ENCODE measurements at places on chromosomes 2 and 18.
A peak's percentile ranks its signal among the peaks of the same experiment; 100 is the strongest.

- DNase-seq = no peak
Observed at GRCh38 chr18:3401669-3402620, 48.0 kb upstream of the TGIF1 start.

DNA sequence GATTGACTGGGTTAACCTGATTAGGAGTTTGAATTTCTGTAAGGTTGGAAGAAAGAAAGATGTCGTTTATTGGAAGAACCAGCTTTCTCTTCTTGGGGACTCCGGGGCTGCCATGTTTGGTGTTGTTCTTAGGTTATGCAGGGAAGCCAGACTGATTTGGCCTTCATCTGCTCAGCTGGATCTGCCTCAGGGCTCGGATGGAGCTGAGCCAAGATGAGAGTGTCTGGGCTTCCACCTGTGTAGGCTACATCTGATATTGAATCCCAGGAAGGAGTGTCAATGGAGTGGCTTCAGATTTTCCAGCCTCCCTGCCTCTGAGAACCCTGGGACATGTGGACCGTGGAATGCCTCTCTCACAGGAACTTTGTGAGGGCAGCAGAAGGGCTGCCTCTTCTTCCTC lies 126.1 kb downstream of the WDSUB1 start:
- DNase-seq = no peak

DNA sequence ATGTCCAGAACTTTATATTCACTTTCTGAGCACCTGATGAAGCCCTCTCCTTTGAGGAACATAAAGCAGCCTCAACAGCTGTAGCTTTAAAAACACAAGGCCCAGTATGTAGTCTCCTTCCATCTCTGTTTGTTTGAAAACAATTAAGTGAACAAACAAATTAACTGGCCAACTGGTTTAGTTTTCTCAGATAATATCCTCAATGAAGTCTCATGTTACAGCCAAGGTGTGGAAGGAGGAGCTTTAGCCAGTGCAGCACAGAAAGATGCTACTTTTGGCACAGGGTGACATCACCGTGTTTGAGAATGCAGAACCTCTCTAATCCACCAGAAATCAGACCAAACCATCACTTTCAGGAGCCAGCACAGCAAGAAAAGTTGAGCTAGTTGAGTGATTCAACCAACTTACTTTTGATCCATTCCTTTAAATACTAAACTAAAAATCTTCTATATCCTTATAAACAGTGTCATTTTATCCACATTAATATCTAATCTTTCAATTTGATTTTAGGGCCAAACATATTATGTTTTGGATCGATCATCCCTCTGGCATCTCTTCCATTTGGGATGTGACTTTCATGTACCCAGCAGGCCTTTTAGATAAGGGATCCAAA lies 488.7 kb downstream of the ARHGAP15 start:
- DNase-seq = no peak

DNA sequence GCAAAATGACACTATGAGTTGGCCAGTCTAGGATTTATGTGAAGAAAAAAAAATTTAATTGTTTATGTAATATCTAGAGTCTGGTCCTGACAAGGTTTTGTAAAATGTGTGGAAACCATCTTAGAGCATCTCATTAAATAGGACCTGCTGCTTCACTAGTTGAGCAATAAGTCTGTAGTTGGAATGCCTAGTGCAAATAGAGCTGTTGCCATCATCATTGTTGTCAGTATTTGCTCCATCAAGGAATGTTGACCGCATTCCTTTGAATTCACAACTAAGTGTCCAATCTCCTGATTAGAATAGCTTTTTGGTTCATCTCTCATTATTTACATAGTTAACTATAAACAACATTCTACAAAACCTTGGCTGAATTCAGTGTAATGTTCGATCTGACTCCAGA lies 32.2 kb upstream of the RPE start:
- DNase-seq = no peak

GRCh38 chr2:240615820-240616547 lies 9.3 kb upstream of the GPR35 start:
- no peak for DNase-seq

- no peak for DNase-seq
Observed at GRCh38 chr18:45071956-45072355, 391.3 kb downstream of the SETBP1 start.

DNA sequence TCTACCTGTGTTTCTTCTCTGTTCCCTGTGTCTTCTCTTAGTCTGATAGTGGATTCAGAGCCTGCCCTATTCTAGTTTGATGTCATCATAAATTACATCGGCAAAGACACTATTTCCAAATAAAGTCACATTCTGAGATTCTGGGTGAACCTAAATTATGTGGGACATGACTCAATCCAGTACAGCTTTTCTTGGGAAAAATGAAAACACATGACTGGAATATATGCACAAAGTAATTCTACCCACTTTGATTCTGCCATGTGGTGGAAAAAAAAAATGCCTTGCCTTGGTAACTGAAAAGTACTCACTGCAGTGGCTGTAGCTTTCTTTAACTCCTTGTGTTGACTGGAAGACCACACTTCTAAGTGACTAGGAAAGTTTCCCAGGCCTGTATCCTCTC lies 73.7 kb downstream of the LRATD1 start:
- DNase-seq = no peak

- DNase-seq = no peak
Observed at GRCh38 chr2:36859366-36859792, 107.0 kb downstream of the STRN start.

DNA sequence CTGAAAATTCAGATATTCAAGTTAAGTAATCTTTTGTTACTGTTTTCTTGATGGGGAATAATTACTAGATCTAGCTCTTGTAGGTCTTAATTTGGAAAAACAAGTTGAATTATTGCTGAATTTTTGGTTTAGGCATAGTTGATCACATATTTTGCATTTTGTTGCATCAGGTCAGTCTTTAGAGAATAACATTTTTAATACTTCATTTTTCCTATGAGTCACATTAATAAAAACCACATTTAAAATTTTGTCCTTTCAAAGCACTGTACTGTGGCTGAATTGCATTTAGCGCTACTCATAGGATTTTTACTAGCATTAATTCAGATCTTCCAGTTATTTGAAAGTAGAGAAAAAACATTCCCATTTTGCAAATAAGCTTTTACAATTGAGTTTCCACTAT lies 23.2 kb downstream of the MAP4K4 start:
- DNase-seq = no peak

- DNase-seq = no peak
Observed at GRCh38 chr18:7254163-7254562, 23.3 kb downstream of the LRRC30 start.

GRCh38 chr2:12666445-12666844 lies 50.3 kb upstream of the TRIB2 start:
- DNase-seq = no peak

DNA sequence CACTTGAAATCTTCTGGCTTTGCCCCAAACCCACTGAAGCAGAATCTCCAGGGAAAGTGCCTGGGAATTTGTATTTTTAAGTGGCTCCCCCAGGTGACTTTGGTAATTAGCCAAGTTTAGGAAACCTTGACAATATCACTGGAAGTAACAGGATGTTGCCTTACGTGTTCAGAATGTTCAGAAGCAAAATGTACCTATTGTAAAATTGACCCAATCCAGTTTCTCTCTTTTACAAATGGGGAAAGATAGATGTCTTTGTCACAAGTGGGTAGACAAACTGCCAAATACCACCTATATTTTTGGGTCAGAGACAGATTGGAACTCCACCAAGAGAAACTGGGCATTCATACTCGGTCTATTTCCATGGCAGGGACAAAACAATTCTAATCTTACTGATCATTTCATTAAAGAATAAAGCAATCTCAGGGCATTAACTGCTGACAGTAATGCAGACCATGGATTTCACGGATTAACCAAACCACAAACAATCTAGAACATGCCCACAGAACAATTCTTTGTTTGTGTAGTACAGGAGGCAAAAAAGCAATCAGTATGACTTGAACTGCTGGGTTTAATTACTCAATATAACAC lies 255.8 kb downstream of the ERBB4 start:
- DNase-seq = no peak

GRCh38 chr2:72813841-72814240 lies 12.0 kb downstream of the EXOC6B start:
- no peak for DNase-seq

DNA sequence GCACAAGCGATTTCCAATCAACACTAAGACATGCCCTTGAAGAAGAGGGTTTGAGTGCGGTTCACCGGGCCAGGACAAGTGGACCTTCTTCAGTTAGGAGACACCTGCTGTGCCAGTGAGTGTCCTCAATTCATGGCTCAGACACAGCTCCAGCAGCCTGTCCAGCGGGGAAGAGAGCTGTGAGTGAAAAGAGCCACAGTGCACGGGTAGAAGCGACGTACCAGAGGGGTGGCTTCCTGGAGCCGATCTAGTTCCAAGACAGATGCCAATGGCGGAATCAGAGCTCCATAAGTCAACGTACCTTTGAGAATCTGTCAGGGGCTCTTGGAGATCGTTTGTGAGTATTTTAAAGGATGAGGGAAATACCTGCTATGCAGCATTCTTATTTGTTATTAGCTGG lies 119.9 kb upstream of the SALL3 start:
- no peak for DNase-seq

DNA sequence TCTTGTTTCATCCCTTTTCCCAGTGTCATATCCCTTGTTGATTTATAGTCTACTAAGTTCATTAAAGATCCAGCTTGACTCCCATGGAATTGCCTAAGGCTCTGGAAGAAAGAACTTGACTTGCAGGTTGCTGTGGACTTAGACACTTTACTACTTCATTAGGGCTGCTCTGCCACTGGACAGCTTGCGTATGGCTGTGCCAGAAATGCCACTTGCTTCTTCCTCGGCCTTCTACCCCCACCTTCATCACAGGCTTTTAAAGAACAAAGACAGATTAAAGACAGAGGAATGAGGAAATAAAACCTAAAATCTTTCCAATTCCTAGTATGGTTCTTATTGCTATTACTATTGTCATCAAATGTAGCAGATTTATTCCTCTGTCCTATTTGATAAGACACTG lies 591.7 kb downstream of the BCL11A start:
- DNase-seq = no peak

GRCh38 chr2:191690327-191690726 lies 12.4 kb downstream of the NABP1 start:
- DNase-seq = no peak

DNA sequence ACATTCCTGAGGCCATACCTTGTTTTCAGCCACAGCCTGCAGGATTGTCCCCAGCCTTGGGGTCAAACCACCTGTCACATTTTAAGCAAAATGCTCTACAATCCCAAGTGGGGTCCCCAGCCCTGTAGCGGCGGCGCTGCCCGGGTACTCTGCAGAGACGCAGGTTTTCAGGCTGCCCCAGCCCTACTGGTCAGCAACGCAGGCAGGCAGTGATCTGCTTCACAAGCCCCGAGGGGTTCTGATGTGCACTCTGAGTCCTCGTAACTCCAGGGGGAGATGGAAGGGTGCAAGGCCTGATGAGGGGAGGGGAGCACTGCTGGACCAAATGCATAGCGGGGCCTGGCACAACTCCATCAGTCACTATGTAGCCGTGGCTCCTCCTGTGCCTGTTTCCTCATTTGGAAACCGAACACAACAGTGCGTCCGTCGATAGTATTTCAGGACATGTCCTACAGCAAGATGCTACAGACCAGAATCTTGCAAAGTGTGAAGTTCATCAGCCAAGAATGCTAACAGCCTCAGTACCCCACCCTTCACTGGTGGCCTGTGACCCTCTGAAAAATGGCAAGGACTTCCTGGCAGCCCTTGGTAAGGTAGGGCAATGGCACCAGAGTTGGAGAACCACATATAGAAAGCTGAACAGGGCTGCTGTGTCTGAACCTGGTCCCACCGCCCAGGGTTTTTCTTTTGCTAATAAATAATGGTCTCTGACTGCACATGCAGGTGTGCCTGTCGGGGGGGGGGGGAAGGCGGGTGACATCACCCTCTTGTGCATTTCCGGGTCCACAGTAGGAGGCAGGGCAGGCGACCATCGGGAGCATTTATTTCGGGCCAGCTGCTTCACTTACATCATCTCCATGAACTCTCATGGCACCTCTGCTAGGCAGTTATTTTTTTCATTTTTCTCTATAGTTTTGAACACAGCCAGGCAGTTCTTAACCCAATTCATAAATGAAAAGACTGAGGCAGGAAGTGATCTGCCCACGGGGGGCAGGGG lies 50.6 kb upstream of the TFCP2L1 start:
- DNase-seq = no peak

GRCh38 chr2:225083276-225083675 lies 41.0 kb upstream of the DOCK10 start:
- no peak for DNase-seq

DNA sequence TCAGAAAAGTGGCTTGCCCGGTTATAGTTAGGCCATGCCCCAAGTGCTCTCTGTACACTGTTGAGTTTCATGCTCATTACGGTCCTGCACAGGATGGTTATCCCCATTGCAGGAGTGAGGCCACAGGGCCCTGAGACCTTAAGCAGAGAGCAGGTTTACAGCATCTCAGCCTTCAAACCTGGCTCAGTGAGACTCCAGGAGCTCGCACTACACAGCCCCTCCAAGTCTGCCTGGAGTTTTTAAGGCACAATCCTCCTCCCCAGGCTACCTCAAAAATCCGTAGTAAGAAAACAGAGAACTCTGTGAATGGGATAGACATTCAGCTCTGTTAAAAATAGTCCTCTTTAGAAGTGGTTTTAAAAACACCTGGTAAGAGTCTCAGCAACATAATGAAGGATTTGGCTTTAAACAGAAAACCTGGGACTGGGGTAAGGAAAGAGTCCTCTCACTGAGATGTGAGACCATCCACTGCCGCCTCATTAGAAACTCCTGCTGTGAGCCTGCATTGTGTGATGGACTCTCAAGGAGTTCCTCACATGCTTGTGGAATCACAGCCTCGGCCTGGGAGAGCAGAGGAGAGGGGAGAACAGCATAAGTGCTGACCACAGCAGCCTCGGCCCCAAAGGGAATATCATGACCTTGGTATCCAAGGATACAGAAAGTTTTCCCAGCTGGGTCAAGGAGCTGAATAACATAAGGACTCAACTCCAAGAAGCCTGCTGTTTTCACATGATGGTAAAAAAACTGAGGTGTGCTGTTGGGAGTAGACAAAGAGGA lies 214.8 kb downstream of the ATAD2B start:
- DNase-seq = peak; percentile 4

- DNase-seq = no peak
Observed at GRCh38 chr2:159126432-159127022, 158.1 kb downstream of the TANC1 start.

- no peak for DNase-seq
Observed at GRCh38 chr18:49884959-49885358, 71.6 kb upstream of the ACAA2 start.

GRCh38 chr2:236772220-236772837 lies 202.7 kb downstream of the ACKR3 start:
- no peak for DNase-seq

All from BJ (cell line).